SIG-M5 (cell line): ENCODE measurements at places on chromosomes 16 and 17.

DNA sequence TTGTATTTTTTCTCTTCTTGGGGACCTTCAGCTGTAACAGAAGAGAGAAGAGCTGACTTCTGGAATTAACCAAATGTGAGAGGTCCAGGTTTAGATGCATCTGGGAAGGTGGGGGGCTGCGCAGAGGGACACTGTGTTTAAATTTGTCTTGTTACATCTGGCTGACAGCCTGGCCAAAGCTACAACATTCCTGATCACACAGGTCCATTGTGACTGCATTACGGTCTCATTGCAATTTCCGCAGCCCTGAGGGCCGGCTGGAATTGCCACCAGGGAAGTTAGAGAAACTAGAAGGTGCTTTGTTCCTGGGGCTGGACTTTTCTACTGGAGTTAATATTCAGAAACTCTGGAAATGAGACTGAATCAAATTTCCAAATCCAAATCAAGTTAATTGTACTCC is 37.9 kb upstream of the LRRC75A start:
- DNase-seq: no peak

GRCh38 chr17:7716901-7717755 is at the start of gene DNAH2:
DNAH2 (plus strand) TSS chr17:7717744; CDS start chr17:7719735, 1,991 bp downstream.
- no peak for DNase-seq

DNA sequence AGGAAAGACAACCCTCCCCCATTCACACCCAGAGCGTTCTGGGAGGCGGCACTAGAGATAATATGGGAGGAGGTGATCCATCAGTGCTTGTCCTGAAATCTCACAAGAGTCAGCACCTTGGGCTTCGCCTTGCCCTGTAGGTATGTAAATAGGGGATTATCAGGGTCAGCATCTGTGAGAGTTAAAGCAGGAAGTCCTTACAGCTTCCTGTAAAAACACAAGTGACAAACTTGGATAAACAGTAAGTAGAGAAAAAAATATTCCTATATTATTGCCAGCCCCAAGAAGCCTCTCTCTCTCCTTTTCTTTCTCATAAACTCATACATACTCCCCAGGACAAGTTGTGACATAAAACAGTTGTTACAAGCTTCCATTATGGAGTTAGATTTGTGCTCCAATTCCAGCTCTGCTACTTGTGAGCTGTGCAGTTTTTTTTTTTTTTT is 187.7 kb downstream of the MAF start:
- no peak for DNase-seq

DNA sequence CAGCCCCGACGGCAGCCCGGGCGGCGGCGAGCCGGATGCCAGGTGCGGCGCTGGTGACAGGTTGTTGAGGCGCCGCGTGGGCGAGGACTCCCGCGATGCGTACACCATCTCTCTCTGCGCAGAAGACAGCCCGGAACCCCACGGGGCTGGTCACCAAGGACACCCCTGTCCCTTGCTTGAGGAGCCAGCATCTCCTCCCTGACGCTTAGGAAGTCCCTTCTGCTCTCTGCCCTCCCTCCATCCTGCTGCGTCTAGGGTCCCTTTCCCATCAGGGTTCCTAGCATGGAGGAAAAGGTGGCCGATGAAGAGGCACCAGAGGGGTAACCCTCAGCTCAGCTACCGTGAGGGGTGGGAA is 43.6 kb downstream of the SRCIN1 start:
- no peak for DNase-seq

GRCh38 chr16:77896415-77897128 is 108.2 kb downstream of the VAT1L start:
- DNase-seq: no peak

GRCh38 chr17:64399071-64399766 is 8.6 kb upstream of the PECAM1 start:
- DNase-seq: no peak

DNA sequence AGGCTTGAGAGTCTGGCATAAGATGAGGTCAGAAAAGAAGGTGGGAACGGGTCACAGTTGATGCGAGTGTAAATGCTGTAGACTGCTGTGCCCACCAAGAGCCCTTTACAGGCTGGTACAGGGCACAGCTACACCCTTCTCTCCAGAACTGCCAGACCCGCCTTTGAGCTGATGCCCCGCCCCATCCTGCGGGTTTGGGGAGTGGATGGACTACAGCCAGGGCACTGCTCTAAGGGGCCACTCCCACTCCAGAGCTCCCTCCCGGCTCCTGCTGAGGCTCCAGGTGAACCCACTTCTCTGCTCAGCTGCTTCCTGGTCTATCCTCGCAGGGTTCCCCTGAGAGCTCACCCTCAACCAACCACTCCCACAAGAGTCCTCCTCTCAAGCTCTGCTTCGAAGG is 12.3 kb downstream of the MEIOB start:
- no peak for DNase-seq

DNA sequence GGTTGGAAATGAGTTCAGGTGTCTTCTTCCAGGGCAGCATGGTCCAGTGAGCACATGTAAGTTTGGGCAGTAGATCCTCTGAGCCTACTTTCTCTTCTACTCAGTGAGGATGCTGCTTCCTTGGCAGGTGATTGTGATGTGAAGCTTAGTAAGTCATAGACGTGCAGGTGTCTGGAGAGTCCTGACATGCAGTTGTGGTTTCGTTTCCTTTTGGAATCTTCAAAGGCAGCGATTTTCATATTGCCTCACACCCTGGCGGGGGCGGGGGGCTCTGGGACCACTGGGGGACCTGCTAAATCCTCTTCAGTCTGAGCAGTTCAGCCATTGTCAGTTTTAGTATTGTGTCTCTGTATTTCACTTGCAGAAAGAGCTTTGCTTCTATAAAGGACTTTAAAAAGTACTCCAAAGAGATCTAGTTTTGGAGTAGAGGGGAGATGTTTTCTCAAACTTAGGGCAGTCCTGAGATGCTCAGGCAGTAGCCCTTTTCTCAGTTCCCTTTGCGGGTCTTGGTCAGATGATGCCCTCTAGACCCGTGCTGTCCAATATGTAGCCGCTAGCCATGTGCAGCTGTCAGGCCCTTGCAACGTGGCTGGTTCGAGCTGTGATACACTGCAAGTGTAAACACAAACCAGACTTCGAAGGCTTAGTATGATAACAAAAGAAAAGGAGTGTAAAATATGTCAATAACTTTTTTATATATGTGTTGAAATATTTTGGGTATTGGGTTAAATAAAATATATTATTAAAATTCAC is 4.0 kb upstream of the CDK5R1 start:
- no peak for DNase-seq

- no peak for DNase-seq
These were observed 23.4 kb upstream of the MPRIP start for GRCh38 chr17:17018612-17019429.

- no peak for DNase-seq
These were observed 100.5 kb downstream of the AIPL1 start for GRCh38 chr17:6334386-6334785.

GRCh38 chr16:25066426-25066746 is 45.2 kb upstream of the LCMT1 start:
- no peak for DNase-seq

GRCh38 chr16:9516444-9516843 is 425.0 kb downstream of the HAPSTR1 start:
- no peak for DNase-seq

GRCh38 chr17:60893475-60893874 is 215.8 kb downstream of the BCAS3 start:
- DNase-seq: no peak

DNA sequence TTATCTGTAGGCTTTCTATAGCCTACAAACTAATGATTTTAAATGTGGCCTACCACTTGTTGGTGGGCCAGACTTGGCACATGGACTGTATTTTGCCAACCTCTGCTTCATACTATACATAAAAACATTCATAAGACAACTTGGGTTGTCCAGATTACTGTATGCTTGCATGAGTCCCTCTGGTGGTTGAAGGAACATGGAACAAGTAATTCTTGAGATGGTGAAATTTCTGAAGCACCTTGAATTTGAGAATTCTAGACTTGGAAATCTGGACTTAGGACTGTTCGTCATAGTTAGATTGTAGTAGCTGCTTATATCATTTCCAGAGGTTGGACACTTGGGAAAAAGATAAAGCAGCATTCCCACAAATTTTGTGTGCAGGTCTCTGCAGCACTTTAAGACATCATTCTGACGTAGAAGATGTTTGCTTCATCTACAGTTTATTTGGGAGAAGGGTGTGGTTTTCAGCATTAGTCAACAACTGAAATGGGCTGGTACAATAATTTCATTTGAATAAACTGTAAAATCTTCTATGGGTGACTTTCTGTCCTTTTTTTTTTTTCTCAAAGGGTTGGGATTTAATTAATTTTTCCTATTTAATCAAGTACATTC is 31.2 kb downstream of the NFATC3 start:
- no peak for DNase-seq

DNA sequence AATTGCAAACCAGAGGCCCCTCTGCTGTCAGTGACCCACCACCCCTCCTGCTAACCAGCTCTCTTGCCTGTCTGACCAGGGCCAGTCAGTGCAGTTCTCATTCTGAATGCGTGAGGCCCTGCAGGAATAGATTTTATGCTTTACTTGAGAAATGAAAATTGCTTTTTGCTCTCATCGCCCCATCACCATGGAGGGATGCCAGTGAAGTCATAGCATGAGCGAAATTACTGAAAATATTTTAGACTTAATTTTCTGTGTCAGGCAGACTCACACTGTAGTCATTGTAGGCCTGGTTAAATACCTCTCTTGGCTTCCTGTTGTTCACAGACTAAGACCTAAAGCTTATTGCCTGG is 490.5 kb upstream of the CDH5 start:
- no peak for DNase-seq

DNA sequence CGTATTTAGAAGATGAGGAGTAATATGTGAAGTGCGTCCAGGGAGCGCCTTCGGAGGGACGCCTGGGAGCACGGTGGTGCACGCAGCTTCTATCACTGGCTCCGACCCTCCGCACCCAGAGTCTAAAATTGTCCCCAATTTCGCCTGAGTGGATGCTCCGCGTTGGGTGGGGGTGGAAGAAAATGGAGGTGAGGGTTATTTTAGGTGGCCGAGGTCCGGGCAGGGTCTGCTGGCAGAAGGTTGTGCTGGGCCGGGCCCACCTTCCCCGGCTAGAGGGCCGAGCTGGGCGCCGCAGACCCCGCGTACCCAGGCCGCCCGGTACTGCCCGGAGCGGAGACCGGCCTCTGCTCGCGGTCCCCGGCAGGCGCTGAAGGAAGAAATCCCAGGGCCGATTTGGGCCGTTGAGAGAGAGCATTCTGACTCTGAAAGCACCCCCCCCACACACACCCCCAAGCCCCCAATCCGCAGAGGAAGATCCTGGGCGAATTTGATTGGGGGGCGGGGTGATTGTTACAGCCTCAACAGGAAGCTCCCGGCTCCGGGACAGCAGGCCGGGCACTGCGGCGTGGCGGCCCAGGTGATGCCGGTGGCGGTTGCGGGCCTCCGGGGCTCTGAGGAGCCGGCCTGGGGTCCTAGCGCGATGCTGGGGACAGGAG is 3.0 kb downstream of the BAHCC1 start:
- no peak for DNase-seq

- no peak for DNase-seq
These were observed 6.3 kb upstream of the KCNG4 start for GRCh38 chr16:84245956-84246678.

DNA sequence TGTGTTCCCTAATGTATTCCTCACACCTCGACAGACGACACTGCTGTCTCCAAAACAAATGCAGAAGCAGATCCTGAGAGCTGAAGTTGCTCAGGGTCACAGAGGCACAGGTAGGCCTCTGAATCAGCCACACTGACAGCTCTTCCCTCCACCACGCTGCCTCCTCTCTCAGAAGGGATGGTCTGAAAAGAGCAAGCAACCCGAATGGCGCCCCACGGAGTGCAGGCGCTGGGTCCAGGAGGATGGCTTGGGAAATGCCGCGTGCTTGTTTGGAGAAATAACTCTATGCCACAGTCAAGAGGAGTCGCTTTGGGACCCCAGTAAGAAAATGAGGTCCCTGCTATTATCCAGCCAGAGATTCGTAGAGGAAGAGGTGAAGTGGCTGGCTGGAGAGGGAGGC is 15.9 kb downstream of the CYB561 start:
- no peak for DNase-seq

GRCh38 chr17:40556884-40557414 is 8.3 kb downstream of the CCR7 start:
- no peak for DNase-seq

DNA sequence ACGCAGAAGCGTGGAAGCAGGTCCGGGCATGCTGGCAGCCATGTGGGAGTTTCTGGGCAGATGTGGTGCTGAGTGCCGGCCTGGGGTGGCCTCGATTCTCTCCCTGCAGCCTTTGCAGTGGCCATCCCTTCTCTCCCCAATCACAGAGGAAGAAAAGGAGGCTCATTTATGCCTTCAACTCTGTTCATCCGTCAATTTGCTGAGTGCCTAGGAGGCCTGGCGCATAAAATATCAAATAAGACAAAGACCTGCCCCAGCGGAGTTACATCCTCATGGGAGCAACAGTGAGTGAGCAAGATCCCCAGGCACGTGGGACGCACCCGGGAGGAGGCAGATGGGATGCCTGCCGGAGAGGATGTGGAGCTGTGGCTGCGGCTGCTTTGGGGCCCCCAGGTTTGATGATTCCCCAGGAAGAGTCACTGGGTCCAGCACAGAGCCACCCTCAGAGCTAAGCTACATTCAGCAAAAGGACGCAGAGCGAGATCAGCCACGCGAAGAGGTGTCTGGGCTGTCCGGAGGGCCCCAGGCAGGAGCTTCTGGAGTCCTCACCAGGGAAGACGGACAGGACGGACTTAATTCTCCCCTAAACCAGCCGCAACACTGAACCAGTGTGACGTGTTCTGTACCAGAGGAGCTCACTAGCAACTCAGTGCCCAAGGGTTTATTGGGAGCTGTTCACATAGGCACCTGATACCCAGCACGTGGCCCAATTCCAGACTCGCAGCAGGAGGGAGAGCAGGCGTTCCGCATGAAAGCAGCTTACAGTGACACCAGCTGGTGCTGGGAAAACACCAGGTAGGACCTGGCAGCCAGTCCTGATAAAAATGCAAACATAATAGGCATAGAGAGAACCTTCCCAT is 11.3 kb downstream of the CA5A start:
- DNase-seq: no peak

DNA sequence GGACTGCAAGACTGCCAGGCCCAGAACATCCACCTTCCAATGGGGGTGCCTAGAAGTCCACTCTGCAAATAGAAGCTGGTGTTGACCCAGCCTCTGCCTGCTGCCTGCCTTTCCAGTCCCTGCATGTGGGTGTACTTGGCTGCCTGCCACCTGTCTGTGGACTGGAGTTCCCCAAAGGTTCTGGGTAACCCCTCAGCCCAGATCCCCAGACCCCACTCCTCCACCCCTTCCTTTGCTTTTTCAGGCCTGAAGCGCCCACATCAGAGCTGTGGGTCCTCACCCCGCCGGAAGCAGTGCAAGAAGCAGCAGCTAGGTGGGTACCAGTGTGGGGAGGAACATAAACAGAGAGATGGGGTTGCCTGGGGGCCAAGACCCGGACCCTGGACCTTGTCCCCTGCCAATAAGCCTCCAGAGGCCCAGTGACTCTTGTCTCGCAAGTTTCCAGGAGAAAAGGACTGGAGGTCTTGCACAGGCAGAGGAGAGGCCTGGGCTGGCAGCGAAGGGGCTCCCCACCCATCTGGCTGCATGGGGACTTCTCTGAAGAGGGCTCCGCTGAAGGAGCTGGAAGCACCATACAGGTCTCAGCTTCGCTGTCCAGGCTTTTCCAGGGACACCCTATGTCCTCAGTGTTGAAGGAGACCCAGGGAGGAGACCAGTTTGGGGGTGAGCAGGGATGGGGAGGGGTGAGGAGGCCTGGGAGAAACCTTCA is 34.3 kb downstream of the NLRC5 start:
- no peak for DNase-seq

GRCh38 chr16:74773446-74774222 is 986 bp downstream of the FA2H start:
- no peak for DNase-seq
